Activated CD4-positive, alpha-beta T cell treated with anti-CD3 and anti-CD28 coated beads, Interleukin-2, amount 10 ng/mL, durations not matched to agents 7 days and 5 days (primary cell): ENCODE measurements at places on chromosomes 2 and 18.

GRCh38 chr18:48993586-48993985, 42.8 kb upstream of the SMAD7 start:
- no peak overlapping the region for H3K4me3 ChIP-seq
- no peaks in the 10 kb centered on the region for H3K36me3 ChIP-seq

- no peaks in the 10 kb centered on the region for H3K36me3 ChIP-seq
- H3K4me3 ChIP-seq = no peak overlapping the region
- no peaks in the 10 kb centered on the region for H3K4me1 ChIP-seq
- no peak overlapping the region for H3K27ac ChIP-seq
Measured at GRCh38 chr2:216770050-216770449, 74.7 kb upstream of the IGFBP5 start.

DNA sequence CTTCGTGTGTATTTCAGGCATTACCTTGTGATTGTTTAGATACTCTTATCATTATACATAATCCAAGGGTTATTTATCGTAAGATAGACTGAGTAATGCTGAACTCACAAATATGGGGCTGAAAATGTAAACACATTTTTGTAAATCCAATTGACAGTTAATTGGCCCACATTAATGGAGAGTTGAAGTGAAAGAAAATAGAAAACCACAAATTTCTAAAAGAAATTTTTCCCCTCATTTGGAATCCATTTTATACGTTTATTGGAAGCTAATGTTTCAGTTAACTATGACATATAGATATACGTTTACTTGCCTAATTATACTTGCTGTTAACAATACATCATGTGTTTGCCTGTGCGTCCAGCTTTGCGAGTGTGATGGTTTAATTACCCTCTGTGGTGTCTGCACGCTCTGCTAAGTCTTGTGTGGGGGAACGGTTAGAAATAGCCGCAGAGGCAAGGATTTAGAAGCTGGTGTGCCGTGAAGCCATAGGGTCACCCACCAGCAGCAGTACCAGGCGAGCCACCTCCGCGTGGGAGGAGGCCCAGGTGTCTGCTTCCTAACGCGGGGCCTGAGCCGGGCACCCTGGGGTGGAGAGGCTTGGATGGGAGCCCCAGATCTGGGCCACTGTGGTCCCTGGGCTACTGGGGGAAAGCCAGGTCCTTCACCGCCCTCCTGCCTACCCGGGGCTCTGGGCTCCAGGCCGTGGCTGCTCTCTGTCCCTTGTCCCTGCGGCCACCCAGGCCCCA, 38.0 kb downstream of the TSHZ1 start:
- DNase-seq = no peak
- H3K4me3 ChIP-seq = peak overlapping the region; percentile 82
- H3K4me1 ChIP-seq = peaks cover 59% of the 10 kb centered on the region
- no peaks in the 10 kb centered on the region for H3K27me3 ChIP-seq
- peaks cover 4% of the 10 kb centered on the region for H3K36me3 ChIP-seq
- peak overlapping the region; percentile 95 for H3K27ac ChIP-seq

GRCh38 chr2:42906557-42907411, 114.4 kb upstream of the HAAO start:
- no peak overlapping the region for H3K27ac ChIP-seq
- H3K4me3 ChIP-seq = no peak overlapping the region
- no peaks in the 10 kb centered on the region for H3K4me1 ChIP-seq
- H3K36me3 ChIP-seq = no peaks in the 10 kb centered on the region

DNA sequence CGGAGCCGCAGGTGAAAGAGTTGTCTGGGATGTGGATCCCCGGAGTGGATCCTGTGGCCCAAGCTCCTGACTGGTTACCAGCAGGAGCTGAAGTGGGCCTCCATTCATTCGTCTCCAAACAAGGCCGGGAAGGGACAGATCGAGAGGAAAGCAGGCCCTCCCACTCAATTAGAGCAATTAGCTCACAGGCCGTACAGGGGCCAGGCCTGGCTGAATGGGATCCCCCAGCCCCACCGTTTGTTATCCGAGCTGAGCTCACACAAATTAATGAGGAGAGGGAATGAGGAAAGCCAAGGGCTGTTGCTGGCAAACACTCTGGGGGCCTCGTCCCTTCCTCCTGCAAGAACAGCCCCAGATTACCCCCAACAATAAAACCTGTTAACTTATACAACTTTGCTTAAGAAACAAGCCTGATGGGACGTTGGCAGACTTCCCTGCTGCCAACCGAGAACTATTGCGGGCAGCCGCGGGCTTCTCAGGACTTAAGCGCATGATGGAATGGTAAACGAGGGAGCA, 338.0 kb downstream of the BCL11A start:
- no peaks in the 10 kb centered on the region for H3K4me1 ChIP-seq
- no peak for DNase-seq
- H3K4me3 ChIP-seq = no peak overlapping the region

DNA sequence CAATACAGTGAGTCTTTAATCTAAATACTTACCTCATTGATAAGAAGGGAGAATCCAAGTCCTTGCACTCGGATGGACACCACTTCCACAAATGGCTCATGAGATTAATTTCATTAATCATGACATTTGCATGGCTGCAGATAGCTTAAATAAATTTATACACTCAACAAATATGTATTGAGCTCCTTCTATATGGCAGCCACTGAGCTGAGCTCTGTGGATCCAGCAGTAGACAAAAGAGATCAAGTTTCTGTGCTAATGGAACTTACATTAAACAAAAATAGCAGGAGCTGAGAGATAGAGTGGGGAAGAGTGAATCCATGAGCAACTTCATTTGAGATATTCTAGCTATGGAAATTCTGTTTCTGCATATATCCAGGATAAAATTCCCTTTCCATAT, 44.4 kb downstream of the RAB27B start:
- DNase-seq = no peak
- H3K4me1 ChIP-seq = peaks cover 8% of the 10 kb centered on the region
- H3K4me3 ChIP-seq = no peak overlapping the region
- no peak overlapping the region for H3K27ac ChIP-seq

- H3K4me1 ChIP-seq = peaks cover 89% of the 10 kb centered on the region
- no peak for DNase-seq
- no peaks in the 10 kb centered on the region for H3K27me3 ChIP-seq
- H3K27ac ChIP-seq = peak overlapping the region; percentile 84
Measured at GRCh38 chr2:174606336-174606735, 8.7 kb upstream of the WIPF1 start.

- H3K36me3 ChIP-seq = peaks cover 54% of the 10 kb centered on the region
- no peaks in the 10 kb centered on the region for H3K27me3 ChIP-seq
- no peak for DNase-seq
- peaks cover 59% of the 10 kb centered on the region for H3K4me1 ChIP-seq
- no peak overlapping the region for H3K4me3 ChIP-seq
Measured at GRCh38 chr2:106139238-106139935, 54.7 kb downstream of the UXS1 start.

DNA sequence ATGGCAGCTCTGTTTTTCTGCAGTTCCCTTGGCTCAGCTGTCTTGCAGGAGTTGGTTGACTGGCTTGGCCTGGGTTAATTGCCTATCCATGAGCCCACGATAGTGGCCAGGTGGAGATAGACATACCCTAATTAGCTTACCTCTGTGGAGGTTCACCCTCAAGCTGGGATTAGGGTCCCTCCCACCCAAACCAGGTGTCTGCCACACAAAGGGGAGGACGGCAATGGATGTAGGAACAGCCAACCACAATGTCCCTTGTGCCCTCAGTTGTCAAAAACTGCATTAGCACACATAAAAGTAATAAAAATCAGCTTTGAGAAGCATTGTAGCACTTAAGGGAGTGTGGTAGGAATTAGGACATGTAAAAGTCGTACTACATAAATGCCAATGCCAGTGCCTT, 4.2 kb downstream of the CYP27A1 start:
- no peak overlapping the region for H3K27ac ChIP-seq
- H3K36me3 ChIP-seq = no peaks in the 10 kb centered on the region
- H3K4me3 ChIP-seq = no peak overlapping the region
- H3K4me1 ChIP-seq = no peaks in the 10 kb centered on the region
- peaks cover 39% of the 10 kb centered on the region for H3K27me3 ChIP-seq

DNA sequence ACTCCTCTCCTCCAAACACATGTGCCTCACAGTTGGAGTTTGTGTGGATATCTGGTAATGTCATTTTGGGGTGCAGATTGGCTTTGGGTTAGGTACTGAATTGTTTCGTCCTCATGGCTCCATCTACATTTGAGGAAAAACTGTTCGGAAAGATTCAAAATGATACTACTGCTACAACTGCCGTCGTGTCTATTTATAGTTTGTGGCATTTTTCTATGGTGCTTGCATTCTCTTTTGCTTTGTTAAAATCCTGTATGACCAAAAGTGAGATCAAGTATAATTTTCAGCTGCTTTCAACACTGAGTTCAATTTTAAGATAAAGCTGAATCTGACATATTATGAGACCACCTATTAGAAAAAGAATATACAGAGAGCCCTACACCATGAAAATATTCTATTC, 176.3 kb upstream of the DSEL start:
- H3K27me3 ChIP-seq = no peaks in the 10 kb centered on the region
- H3K4me1 ChIP-seq = no peaks in the 10 kb centered on the region
- H3K27ac ChIP-seq = no peak overlapping the region
- no peak for DNase-seq
- H3K36me3 ChIP-seq = no peaks in the 10 kb centered on the region

DNA sequence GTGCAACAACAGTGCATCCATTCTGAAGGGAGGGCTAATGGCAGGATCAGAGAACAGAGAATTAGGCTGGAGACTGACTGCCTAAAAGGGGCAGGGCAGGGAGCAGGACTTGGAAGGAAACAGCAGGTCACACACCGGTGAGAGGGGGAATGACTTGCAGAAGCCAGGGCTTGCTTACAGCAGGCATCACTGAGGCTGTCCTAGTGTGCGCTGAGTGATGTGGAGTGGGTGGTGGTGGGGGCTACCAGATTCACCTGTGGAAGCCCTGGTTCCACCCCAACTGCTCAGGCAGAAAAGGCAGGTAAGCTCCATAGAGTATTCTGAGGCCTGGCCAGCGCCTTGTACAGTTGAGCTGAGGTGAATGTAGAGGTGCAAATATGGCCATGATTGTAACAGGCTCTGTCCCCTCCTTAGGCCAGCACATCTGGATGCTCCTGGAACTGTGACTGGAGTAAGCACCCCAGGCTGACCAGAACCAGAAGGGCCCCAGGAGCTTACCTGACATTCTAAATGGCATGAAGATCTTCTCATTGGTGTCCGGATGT, 49.4 kb downstream of the SFXN5 start:
- DNase-seq = no peak
- no peak overlapping the region for H3K27ac ChIP-seq
- H3K4me3 ChIP-seq = no peak overlapping the region
- no peaks in the 10 kb centered on the region for H3K4me1 ChIP-seq
- H3K27me3 ChIP-seq = no peaks in the 10 kb centered on the region

GRCh38 chr2:25257032-25257552, 84.6 kb downstream of the DNMT3A start:
- H3K27ac ChIP-seq = no peak overlapping the region
- H3K27me3 ChIP-seq = no peaks in the 10 kb centered on the region
- DNase-seq = no peak
- no peak overlapping the region for H3K4me3 ChIP-seq
- H3K36me3 ChIP-seq = peaks cover 42% of the 10 kb centered on the region
- H3K4me1 ChIP-seq = peaks cover 8% of the 10 kb centered on the region

- no peaks in the 10 kb centered on the region for H3K36me3 ChIP-seq
- H3K27me3 ChIP-seq = peaks cover 4% of the 10 kb centered on the region
Measured at GRCh38 chr2:75491129-75491753, 69.5 kb downstream of the EVA1A start.

DNA sequence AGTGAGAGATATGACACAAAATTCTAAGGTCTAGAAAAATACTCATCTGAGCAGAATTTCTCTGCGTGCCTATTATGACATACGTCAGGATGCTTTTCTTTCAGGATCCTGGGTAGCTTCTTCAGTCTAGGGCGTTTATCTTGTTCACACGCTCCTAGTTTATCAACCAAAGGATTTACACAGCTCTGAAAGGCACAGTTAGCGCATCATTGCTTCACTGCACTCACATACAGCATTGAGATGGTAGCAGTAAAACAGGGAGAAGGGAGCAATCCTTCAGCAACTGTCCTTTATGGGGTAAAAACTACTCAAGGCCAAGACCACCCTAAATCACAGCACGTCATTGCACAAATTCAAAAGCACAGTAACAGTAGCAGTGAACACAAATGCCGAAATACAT, 222.8 kb downstream of the SUCLG1 start:
- no peaks in the 10 kb centered on the region for H3K36me3 ChIP-seq
- no peaks in the 10 kb centered on the region for H3K4me1 ChIP-seq
- no peak for DNase-seq
- no peak overlapping the region for H3K4me3 ChIP-seq

DNA sequence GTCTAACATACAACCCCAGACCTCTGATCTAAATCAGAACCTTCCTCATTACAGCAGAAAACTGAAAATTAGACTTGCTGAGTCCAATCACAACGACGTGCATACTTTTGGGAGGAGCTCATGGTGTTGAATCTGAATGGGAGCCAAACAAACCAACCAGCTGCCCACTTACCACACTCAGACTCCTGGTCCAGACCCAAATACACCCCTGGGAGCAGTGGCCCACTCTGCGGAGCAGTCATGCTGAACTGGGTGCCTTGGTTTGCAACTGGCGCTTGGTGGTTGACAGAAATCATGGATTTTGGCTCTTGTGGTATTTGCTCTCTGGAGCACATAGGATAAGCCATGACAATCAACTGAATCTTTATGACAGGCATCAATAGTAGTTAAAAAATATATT, 253.6 kb upstream of the TNP1 start:
- no peak overlapping the region for H3K27ac ChIP-seq
- H3K4me1 ChIP-seq = peaks cover 5% of the 10 kb centered on the region
- peaks cover 24% of the 10 kb centered on the region for H3K27me3 ChIP-seq
- DNase-seq = no peak
- no peak overlapping the region for H3K4me3 ChIP-seq
- no peaks in the 10 kb centered on the region for H3K36me3 ChIP-seq

DNA sequence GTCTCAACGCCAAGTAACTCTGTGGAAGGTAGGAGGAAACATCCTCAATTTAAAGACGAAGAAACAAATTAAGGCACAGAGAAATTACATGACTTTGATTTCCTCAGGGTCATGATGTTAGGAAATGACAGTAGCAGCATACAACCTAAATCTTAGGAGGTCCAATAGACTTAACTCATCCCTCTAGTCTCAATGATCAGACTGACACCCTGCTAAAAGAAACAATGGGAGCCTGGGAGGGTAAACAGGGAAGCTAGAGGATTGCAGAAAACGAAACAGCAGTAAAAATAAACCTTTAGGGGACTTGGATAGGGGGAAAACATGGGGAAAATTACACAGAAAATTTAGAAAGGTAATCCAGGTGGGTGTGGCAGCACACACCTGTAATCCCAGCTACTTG, 56.0 kb downstream of the ROCK2 start:
- no peak overlapping the region for H3K27ac ChIP-seq
- peaks cover 5% of the 10 kb centered on the region for H3K4me1 ChIP-seq
- H3K4me3 ChIP-seq = no peak overlapping the region
- H3K36me3 ChIP-seq = peaks cover 23% of the 10 kb centered on the region

GRCh38 chr2:181552808-181553207, 95.6 kb downstream of the ITGA4 start:
- no peak for DNase-seq
- H3K27me3 ChIP-seq = no peaks in the 10 kb centered on the region
- H3K36me3 ChIP-seq = peaks cover 9% of the 10 kb centered on the region
- H3K27ac ChIP-seq = no peak overlapping the region
- H3K4me3 ChIP-seq = no peak overlapping the region
- H3K4me1 ChIP-seq = no peaks in the 10 kb centered on the region
